ENCODE measurements at places on chromosomes 3 and 15.

GRCh38 chr3:44596621-44597020 lies 11.9 kb downstream of the ZNF660 start:
- no peak for DNase-seq

GRCh38 chr15:70748281-70748747 lies 15.0 kb downstream of the UACA start:
- DNase-seq = no peak

DNA sequence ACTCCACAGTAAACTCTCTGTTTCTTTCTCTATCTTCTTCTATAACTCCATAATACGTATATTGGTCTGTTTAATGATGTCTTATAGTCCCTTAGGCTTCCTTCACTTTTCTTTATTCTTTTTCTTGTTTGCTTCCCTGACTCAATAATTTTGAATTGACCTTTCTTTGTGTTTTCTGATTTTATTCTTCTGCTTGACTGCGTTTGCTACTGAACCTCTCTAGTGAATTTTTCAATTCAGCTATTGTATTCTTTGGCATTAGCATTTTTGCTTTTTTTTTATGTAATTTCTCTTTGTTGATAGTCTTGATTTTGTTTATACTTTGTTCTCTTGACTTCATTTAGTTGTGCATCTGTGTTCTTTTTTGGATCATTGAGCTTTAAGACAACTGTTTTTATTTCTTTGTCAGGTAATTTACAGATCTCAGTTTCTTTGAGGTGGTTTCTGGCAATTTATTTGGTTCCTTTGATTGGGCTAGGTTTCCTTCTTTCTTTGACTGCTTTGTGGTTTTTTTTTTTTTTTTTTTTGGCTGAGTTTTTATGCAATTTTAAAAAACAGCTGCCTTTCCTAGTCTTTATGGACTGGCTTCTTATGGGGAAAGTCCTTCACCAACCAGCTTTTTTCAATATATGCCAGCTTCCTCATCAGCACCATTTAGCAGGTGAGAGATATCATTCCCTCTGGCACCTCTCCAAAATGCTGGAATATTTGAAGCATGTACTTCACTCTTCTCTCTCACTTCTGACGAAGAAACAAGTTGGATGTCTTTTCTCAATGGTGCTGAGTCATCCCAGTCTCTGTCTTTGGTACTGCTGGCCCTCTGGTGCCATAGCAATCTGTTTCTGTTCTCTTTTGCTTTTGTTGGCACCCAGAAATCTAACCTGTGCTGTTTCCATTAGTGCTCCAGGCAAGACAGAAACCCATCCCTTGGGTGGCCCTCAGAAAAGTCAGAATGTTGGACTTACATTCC lies 17.6 kb downstream of the RSRC1 start:
- no peak for DNase-seq

DNA sequence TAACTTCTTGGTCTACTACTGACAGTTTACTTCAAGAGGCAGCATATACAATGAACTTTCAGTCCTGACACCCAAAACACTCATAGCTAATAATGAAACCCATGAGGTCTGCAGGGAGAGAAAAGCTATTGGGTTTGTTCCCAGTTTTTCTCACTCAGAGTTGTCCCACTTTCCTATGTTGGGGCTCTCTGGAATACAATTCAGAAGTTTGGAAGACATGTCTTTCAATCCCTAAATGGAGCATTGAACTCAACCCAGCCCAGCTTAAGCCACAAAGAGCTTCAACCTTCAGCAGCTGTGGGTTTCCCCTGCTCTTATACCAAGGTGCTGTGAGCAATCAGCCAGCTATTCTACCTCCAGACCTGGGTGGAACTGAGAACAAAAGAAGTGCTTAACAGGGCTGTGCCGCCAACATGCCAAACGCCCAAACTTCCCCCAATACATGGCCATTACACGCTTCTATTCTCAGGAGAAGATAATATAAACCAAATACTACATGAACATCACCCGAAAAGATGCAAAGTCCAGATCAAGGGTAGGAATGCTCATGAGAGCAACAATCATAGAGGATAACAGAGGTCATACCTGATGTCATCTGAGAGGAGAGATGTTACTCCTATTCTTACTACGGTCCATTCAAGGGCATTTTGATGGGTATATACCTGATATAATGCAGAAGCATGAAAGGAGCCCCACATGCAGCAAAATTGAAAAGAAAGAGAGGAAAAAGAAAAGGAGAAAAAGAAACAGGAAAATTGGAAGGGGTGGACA lies 131.2 kb upstream of the TGFBR2 start:
- no peak for DNase-seq

DNA sequence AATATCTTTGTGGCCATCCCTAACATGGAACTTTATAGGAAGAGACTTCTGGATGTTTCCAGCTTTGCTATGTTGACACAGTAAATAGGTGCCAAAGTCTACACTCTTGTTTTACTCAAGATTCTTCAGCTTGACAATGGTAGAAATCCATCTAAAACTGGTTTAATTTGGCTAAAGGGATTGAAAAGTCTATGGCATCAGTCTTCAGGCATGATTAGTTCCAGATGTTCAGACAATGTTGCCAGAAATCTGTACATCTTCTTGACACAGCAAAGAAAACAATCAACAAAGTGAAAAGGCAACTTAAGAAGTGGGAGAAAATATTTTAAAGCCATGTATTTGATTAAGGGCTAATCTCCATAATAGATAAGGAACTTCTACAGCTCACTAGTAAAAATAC lies 130.5 kb downstream of the LRRC3B start:
- no peak for DNase-seq

DNA sequence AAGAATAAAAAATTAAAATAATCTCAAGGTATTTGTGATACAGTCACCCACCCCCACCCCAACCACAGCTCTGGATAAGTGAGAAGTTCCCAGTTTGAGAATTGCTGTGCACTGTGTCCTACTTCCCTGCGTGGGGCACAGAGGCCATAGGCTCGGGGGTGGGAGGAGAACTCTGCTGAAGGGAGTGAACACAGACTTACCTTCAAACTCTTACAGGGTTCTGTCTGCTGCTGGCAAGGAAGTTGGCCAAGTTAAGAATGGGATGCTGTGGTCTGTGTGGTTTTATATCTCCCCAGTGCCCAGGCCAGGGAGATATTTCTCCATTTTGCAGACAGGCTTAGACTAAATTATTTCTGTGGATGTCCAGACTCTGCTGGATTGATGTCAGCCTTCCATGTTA lies 37.6 kb downstream of the SPTSSB start:
- no peak for DNase-seq

GRCh38 chr3:33940149-33940548 lies 141.7 kb downstream of the PDCD6IP start:
- no peak for DNase-seq

Data from DMS 273 treated with DMSO at 0.1 percent for 48 hours (cell line).